ENCODE measurements at places on chromosomes 7 and 10.

DNA sequence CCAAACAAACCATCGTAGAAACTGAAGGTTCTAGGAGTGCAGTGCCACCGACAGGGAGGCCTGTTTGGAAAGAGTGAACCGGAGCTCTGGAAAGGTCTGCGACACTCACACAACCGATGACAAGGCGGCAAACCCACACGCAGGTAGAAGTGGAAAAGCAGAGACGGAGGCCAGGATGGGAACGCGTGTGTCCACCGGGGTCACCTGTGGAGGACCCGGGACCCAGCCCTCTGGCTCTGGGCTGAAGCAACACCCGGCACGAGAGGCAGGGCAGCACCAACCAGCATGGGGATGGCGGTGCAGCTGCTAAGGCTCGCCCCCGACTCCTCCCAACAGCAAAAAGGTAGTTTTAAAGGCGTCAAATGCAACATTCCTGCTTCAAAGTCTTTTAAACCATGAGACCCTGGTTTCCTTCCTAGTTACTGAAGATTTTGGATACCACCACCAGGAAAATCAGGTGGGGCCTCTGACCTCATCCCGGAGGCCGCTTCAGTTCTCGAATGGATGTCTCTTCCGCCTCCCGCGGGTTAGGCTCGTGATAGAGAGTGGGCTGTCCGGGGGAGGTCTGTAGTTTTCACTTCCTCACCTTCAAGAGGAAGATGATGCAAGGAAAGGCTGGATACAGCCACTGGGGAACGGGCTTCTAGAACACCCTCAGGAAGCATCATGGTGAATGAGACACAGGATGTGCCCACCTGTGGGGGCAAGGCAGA is 115.5 kb downstream of the SMURF1 start:
- no peak for DNase-seq

- no peak for DNase-seq
Observed at GRCh38 chr7:154532771-154533170, 470.2 kb downstream of the PAXIP1 start.

- DNase-seq, result no peak
Observed at GRCh38 chr7:141359740-141360415, 191.3 kb upstream of the AGK start.

DNA sequence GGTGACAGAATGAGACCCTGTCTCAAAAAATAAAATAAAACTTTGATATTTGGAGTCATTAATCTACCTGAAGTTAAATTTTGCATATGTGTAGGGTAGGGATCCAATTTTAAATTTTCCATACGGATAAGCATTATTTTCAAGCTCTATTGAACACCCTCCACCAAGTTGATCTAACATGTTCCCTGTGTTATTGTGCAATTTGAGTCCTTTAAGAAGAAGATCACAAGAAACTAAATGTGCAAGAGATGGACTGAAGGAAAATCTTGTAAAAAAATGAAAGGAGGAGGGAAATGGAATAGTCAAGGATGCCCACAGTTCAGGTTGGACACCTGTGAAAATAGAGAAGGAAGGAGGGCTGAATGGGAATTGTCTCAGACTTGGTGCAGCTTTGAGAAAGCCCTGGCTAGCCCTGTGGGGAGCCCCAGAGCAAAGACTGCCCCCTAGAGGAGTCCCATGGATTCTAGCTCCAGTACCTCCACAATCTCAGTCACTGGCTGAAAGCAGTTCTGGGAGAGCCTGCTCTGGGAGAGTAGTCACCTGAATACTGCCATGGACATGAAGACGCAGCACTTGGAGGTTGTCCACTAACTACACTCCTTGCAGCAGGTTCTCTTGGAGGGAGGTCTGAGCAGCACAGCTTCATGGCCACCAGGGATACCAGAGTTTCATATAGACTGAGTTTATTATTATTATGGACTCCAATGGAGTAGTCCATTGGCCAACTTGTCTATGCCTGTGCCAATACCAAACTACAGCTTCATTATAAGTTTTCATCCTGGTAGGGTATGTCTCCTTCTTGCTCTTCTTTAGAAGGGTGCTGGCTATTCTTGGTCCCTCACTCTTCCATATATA is 5.7 kb upstream of the TIAL1 start:
- DNase-seq, result no peak

DNA sequence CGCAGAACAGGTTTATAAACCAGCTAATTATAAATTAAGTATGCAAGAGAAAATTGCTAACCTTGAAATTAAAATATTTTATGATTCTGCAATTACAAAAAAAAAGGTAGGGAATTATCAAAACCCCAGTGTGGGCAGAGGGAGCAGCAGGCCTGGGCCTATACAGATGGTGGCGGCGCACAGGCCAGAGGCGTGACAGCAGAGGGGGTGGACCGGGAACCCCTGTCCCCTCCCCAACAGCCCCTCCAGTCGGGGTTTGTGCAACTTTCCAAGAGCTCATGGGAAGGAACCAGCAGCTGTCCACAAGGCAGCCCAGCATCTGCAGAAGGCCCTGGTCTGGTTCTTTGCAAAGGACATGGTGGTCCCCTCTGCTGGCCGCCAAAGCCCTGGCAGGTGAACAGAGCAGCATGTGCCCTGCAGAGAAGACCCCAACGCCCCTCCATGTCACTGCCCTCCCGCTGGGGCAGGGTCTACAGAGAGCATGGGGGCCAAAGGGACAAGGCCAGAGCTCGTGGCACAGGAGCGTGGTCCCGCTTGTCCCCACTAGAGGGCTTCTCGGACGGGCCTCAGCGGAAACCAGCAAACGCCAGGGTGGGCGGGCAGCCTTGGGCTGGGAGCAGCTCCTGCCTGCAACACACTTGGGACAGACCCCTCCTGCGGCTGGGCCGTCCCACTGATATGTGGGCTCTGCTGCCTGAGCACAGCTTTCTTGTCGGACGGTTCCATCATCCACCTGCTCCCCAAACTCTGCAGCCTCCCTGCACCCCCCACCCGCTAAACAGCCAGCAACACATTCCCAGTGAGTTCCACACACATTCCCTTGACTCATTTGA is 75.1 kb downstream of the EBF3 start:
- DNase-seq, result no peak

DNA sequence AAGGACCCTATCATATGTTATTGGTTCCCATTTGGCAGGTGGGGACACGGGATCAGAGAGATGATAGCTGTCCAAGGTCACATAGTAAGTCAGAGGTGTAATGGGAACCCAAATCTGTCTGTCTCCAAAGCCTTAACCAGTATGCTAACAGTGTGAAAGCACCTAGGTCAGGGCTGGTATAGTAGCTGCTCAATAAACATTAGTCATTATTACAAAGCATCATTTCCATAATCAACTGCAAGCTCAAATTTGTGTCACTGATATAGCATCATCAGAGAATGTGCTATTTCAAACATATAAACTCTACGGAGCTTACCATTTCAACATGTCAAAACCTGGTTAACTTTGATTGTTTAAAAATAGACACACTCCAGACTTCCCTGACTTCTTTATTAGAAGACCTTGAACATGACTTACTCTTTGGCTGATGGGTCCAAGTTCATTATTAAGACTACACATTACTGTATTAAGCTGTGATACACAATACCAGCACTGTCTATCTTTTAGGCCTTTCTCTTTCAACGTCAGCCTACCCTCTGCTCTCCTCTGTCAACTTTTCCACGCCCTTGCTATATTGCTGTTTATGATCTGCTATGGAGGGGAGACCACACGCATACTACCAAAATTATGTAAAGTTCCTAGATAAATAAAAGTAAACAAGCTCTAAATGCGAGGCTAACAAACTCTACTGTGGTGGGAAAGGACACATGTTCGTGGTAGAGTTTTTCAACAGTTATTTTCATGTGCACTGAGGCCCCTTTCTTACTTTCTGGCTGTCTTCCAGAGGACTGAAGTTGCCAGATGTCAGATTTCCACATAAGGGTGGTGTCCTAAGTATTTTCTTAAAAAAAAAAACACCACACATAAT is 33.6 kb downstream of the DNMBP start:
- DNase-seq, result no peak

- no peak for DNase-seq
Observed at GRCh38 chr7:157044147-157044687, 33.8 kb upstream of the MNX1 start.

DNA sequence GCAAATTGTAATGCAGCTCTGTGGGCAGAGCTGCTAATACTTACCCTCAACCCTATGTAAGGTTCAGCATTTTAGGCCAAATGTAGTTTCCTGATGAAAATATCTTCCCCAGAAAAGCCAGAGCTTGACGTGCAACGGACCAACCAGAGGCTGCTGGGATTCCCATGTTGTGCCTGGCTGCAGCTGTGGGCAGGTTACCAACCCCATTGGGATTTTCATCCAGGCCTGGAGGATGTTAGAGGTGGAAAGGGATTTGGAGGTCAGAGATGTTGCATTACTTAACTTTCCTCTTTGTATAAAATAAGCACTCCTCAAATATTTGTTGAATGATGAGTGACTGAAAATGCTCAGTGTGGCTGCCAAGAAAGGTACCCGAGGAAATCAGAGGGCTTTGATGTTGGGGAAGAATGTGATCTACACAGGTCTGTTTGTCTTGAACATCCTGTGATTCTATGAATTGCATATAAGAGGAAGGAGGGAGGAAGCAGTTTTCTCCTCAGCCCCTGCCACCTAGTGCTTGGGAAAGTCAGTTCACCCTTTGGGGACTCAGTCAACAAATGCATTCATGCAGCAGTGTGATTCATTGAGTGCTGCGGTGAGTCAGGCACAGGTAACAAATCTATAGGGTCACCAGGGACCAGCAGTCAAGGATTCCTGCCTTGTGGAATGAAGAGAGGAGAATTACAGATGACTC is 487.2 kb downstream of the RPS24 start:
- no peak for DNase-seq

GRCh38 chr10:87068281-87068680 is 26.4 kb downstream of the GLUD1 start:
- no peak for DNase-seq

DNA sequence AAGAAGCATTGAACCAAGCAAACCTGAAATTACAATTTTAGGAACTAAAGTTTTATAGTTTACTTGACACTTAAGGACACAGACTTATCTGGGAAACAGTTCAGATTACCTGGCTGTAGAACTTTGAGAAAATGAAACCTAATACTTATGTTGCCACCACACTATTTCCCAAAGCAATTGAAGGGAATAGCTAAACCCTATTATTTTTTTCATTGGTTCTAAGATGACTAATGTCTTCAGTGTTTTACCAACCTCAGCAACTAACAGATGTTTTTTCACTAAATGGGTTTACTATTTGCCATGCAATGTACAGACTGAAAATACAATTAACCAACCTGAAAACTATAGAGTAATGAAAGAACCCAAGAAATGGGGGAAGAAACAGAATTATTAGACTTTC is 689.6 kb downstream of the SORCS1 start:
- no peak for DNase-seq

DNA sequence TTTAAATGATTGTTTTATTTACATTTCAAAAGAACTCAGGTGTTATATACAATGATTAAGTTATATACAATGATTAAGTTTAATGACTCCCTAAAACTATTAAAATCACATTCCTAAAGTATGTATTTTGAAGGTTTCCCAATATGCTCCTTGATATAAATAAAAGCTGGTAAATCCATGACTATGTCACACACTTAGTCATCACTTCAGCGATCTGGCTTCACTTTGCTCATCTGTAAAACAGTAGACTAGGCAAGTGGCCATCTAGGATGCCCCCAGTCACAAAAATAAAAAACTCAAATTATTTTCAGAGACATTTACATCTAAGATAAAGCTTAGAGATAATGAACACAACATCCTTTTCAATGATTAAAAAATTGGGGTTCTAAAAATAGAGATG is 10.8 kb downstream of the ICA1 start:
- DNase-seq, result no peak

- no peak for DNase-seq
Observed at GRCh38 chr7:4241304-4241612, 440.8 kb upstream of the FOXK1 start.

DNA sequence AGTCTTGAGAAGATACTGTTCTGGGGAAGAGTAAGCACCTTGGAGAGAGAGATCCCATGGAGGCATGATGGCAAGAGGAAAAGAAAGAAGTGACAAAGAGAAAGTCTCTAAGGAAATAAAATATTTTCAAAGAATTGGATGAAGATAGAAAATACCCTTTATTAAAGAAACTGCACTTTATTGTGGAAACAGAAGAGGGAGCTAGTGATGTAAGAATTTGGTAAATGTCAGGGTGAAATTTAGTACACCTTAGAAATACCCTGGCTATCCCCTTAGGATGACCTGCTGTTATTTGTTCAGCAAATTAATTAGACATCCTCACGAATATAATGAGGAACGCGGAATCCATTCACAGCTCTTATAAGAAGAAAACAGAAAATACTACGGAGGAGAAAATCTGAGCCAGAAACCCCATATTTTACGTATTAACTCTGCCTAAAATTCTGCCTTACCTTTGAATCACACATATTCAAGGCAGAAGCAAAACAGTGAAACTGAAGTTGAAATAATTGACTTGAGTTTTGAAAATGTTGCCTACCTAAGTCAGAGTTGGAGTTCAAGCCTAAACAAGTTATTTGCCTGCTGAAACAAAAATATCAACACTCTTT is 90.7 kb downstream of the TFPI2 start:
- no peak for DNase-seq

DNA sequence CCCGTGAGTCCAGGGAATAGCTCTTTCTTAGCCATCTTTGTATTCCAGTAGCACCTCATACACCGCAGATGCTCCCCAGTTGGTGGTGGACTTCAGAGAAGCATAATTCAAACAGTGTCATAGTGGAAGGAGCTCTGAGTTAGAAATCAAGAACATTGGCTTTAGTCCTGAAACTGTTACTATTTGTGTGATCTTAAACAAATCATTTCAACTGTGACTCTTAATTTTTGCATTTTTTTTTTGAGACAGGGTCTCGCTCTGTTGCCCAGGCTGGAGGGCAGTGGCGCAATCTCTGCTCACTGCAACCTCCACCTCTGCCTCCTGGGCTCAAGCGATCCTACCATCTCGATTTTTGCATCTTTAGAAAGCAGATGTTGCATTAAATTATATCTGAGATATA is 1.8 kb downstream of the BPGM start:
- no peak for DNase-seq

- no peak for DNase-seq
Observed at GRCh38 chr10:43482319-43483078, 45.6 kb downstream of the ZNF487 start.

GRCh38 chr7:102439963-102440795 is 6.8 kb downstream of the ORAI2 start:
- no peak for DNase-seq

GRCh38 chr7:1741751-1742554 is 71.9 kb downstream of the ELFN1 start:
- DNase-seq, result no peak

GRCh38 chr7:75814407-75814947 is 871 bp upstream of the CCL24 start:
- no peak for DNase-seq
